Omental fat pad (tissue), 4 donors: ENCODE measurements at places on chromosomes 11 and 22.

GRCh38 chr22:43088984-43089717 is at the start of gene TTLL1:
Gene TTLL1 (minus strand): TSS chr22:43089391. CDS start chr22:43075586, 13,805 bp downstream.
- DNase-seq, result peak; percentile 65

DNA sequence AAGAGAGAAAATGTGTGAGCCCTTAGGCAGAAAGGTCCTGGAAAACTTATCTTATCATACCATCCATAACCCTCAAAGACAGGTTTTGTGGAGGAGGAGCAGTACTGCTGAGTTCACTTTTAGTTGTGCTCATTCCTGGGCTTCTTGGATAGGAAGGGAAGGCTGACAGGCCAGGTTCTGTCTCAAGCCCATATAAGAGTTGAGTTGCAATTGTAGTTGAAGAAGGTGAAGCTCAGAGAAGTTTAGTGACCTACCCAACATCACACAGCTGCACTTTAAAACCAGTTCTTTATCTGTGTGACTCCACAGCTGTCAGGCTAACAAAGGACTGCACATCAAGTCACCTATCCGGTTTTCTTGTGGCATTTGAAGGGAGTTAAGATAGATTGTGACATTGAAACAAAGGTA is 13.0 kb downstream of the TEAD1 start:
- no peak for DNase-seq

DNA sequence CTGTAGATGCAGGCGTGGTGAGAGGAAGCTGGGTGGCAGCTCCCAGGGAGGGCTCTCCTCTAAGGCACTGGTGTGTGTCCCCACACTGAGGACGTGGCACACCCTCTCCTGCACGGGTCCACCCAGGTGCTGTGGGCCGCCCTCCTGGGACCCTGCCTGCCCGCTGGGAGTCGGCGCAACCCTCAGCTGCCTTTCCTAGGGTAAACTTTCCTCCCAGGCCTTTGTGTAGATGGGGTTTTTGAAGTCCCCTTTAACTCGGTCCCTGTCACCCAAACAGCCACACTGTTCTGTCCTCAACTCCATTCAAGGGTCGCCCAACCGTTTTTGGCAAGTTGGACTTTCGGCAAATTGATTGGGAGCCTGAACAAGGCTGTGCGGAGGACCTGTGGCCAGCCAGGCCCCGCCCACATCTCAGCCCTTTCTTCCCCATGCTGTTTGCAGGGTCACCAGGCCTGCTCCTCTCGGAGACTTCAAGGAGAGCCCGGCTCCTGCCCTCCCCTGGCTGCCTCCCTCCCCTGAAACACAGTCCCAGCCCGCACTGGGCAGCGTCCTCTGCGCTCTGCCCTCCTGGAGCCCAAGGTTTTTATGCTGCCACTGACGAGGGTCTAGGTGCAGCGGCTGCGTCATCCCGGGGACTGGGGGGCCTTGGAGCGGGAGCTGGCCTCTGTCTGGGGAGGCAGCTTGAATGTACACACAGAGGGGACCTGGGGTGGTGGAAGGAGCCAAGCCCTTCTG is 1126.2 kb downstream of the BRD1 start:
- no peak for DNase-seq

DNA sequence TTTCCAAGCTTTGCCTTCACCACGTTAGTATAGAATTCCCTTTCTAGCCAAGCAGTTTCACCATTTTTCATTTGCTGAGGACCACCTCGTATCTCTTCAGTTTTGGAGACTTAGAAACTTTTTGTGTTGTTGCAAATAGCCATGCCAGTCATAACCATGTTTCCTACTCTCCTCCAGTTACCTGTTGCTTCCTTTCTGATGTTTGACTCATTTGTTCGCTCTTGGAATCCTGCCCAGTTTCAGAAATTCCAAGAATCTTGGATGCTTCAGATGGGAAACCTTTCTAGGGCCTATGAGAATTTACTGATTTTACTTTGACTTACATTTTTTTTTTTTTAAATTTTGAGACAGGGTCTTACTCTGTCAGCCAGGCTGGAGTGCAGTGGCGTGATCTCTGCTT is 65.4 kb downstream of the PPP6R3 start:
- no peak for DNase-seq

GRCh38 chr11:75536786-75537641 is 11.3 kb upstream of the GDPD5 start:
- DNase-seq, result no peak

GRCh38 chr11:17931595-17931994 is 81.3 kb downstream of the SERGEF start:
- no peak for DNase-seq

- no peak for DNase-seq
Observed at GRCh38 chr11:128879817-128880216, 11.3 kb upstream of the KCNJ5 start.

GRCh38 chr22:40238425-40239344 is 61.0 kb downstream of the TNRC6B start:
- no peak for DNase-seq

DNA sequence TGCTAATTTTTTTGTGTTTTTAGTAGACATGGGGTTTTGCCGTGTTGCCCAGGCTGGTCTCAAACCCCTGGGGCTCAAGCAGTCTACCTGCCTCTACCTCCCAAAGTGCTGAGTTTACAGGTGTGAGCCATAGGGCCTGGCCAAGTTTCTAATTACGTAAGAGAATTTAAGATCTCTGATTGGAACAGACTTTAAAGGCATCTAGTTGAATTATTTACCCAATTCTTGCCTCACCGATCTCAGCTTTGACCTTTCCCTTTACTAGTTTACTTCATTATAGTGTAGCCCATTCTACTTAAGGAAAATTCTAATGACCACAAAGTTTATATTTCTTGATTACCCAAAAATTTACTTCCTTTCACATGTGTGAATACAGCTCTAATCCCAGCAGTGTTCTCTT is 81.6 kb downstream of the YAP1 start:
- no peak for DNase-seq

GRCh38 chr11:105005451-105005845 is 17.5 kb downstream of the CASP5 start:
- DNase-seq, result no peak

DNA sequence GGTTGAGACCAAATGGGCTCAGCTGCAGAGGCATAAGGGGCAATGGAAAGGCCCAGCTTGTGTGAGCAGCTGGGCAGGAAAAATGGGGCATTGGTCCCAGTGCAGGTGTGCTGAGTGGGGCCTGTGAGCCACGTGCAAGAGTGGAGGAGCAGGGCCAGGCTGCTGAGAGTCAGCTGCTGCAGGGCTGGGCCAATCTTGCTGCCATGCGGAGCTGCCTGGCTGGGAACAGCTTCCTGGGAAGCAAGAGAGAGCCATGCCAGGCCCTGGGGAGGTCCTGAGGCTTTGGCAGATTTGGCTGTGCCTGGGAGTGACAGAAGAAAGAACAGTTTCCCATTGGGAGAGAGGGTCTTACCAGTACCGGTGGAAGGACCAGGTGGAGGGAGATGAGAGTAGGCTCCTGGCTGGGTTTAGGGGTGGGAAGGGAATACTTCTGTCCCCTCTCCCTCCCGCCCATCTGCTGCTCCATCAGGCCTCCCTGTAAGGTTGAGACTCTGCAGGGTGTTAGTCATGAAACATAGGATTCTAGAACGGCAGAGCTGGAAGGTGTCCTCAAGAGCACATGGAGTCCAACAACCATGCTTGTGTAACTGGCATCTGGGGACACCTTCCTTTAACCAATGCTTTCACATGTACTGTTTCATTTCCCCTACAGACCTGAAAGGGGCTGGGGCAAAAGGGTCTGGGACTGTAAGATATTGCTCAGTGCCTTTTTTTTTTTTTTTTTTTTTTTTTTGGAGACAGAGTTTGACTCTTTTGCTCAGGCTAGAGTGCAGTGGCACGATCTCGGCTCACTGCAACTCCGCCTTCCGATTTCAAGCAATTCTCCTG is 10.4 kb downstream of the SEPTIN3 start:
- DNase-seq, result no peak

DNA sequence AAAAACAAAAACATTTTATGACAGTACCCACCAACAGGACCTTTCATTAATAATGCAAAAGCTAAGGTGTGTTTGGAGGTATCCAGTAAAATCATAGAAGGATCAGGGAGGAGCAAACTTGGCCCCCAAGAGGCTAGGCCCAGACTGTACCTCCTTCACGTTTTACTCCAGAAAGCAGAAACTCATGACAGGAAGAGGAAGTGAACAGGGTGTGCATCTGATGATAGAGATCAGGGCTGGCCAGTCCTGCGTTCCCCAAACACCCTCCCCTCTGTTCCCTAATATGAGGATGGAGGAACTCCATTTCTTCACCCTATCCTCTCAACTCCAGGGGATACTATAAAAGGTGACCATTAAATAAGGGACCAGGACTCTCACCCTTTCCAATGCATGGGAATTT is 10.2 kb upstream of the MS4A12 start:
- DNase-seq, result no peak

DNA sequence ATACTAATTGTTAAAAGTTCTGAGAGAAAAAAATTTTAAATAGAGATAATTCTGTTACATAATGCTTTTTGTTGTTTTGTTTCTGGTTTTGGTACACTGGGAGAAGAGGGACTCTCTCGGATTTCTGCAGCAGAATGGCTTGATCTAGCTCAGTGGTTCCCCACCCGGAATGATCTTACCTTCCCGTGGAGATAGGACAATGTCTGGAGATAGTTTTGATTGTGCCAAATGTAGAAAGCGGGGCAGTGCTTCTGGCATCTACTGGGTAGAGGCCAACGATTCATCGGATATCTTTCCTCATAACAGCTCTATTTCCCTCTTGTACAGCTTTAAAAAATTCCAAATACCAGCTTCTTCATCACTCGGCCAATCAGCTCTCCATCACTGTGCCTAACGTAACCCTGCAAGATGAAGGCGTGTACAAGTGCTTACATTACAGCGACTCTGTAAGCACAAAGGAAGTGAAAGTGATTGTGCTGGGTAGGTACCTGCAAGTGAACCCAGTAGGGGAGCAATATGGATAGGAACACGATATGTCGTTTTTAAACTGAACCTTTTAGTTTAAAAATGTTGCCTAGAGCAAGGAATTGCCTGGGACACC is 13.2 kb downstream of the CRTAM start:
- no peak for DNase-seq

DNA sequence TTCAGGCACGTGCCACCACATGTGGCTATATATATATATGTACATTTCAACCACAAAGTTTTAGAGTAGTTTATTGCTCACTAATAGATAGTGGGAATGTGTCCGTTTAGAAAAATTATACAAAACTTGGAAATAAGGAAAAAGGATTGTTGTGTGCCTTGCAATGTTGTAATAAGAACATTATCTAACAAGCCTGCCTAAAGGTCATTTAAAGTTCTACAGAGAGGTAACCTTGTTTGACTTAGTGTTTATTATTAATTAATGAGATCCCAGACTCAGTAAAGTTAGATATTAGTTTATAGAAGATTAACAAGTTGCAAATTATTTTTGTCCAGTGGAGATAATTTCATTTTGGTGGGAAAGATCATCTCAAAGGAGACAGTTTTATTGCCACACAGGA is 5.5 kb upstream of the PATL1 start:
- no peak for DNase-seq

GRCh38 chr11:44456544-44457300 is 108.7 kb upstream of the CD82 start:
- no peak for DNase-seq

DNA sequence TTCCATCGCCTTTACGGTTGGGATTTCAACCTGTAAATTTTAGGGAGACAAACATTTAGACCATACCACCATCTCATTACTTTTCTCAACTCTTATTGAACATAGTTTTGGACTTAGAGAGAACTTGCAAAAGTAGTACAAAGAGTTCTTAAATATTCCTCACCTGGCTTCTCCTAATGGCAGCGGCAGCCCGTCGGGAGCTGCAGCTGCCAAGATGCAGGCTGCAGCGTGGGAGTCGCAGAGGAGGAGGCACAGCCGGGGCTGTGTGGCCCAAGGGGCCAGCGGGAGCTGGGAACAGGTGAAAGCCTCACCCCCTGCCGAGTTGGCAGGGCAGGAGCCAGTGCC is 23.1 kb upstream of the RNASEH2C start:
- DNase-seq, result no peak

GRCh38 chr11:131979364-131979763 is 608.9 kb downstream of the NTM start:
- no peak for DNase-seq
